Upper lobe of left lung (tissue), 6 donors: ENCODE measurements at places on chromosomes 5 and 9. TPM values are rescaled to one million over a fixed set of nuclear protein-coding genes. Genes with fewer than 3 reads are reported as not detected.

GRCh38 chr9:94681508-94681907, 42.2 kb upstream of the FBP1 start:
- H3K27ac ChIP-seq = no peak overlapping the region
- DNase-seq = peak; percentile 77
- no peaks in the 10 kb centered on the region for H3K27me3 ChIP-seq
- H3K36me3 ChIP-seq = no peaks in the 10 kb centered on the region
- H3K4me3 ChIP-seq = no peak overlapping the region

The TAS2R1 gene
- not detected for total RNA-seq

- peaks cover 18% of the 10 kb centered on the region for H3K4me1 ChIP-seq
- peak; percentile 56 for DNase-seq
- no peak overlapping the region for H3K27ac ChIP-seq
Measured at GRCh38 chr9:33418090-33418489, 15.7 kb upstream of the AQP7 start.

The RFESD gene
- total RNA-seq = 1.6 TPM

- H3K36me3 ChIP-seq = no peaks in the 10 kb centered on the region
- no peak for DNase-seq
- H3K27me3 ChIP-seq = no peaks in the 10 kb centered on the region
- no peaks in the 10 kb centered on the region for H3K4me1 ChIP-seq
- no peak overlapping the region for H3K4me3 ChIP-seq
- no peak overlapping the region for H3K27ac ChIP-seq
Measured at GRCh38 chr5:159734366-159734765, 181.9 kb upstream of the ADRA1B start.

GRCh38 chr9:128128836-128129590, 1.5 kb upstream of the PTGES2 start:
- peaks cover 39% of the 10 kb centered on the region for H3K4me1 ChIP-seq
- H3K27me3 ChIP-seq = no peaks in the 10 kb centered on the region
- peak; percentile 78 for DNase-seq
- H3K36me3 ChIP-seq = no peaks in the 10 kb centered on the region
- H3K4me3 ChIP-seq = peak overlapping the region; percentile 87

DNA sequence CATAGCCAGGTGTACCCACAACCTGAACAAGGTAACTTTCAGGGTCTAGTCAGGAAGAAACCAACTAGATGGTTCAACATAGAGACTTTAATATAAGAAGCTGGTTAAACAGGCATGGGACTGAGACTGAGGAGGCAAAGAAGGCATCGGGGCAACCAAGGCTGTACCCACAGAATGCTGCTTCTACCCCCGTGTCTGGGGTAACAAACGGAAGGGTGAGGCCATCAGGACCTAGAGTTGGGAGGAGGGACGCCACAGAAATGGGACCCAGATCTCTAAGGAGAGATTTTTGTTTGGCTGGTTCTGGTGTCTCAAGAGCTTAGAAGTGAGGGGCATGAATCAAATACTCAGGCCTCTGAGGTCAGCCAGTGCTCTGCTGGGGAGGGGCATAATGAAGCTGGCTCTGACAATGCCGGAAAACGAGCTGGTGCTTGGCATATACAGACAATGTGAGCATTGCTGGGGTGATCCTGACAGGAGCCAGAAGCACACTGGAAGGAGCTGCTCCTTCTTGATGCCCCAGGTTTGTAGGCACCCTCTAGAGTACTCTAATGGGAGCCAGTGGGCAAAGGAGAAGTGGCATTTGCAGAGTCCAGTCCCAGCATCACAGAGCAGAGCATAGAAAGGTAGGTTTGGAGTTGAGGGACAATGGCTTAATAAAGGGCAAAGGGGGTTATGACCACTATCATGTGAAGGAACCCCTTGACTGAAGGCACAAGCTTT, 3.7 kb downstream of the MLANA start:
- H3K4me1 ChIP-seq = no peaks in the 10 kb centered on the region
- H3K4me3 ChIP-seq = no peak overlapping the region
- no peak for DNase-seq
- no peaks in the 10 kb centered on the region for H3K27me3 ChIP-seq
- peaks cover 6% of the 10 kb centered on the region for H3K36me3 ChIP-seq
- H3K27ac ChIP-seq = no peak overlapping the region

The LRRC19 gene
- not detected for total RNA-seq

DNA sequence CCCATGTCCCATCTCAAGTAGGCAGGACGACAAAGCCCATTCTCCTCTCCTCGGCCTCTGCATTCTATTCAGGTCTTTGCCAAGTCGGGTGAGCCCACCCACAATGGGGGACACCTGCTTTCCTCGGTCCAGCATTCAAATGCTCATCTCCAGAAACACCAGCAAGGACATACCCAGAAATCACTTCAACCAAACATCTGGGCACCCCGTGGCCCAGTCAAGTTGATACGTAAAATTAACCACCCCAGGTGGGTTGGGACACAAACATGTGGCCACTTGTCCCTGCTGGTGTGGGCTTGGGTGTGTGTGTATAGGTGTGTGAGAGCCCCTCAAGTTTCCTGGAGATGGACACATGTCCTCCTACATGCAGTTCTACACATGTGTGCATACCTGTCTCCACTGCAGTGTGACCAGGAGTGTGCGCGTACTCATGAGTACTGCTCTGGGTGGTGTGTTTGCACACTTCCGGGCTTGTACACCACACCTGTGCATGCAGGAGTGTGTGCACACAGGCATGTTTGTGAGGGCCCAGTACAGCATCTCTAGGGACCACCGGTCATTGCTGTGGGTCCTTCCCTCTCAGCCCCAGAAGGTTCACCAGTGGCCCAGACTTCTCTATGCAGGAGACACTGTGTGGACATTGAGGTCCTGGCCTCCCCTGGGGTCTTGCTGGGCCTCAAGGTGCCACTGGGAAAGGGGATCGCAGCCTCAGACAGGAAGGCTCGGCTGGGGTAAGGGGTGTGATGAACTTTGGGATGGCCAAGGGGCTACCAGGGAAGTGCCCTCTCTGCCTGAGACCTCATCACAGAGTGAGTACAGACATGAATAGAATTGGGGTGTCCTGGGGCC, 35.4 kb upstream of the RXRA start:
- H3K27ac ChIP-seq = no peak overlapping the region
- H3K36me3 ChIP-seq = no peaks in the 10 kb centered on the region
- H3K27me3 ChIP-seq = no peaks in the 10 kb centered on the region
- H3K4me3 ChIP-seq = no peak overlapping the region
- H3K4me1 ChIP-seq = peaks cover 7% of the 10 kb centered on the region

GRCh38 chr5:78779771-78780616, 131.4 kb upstream of the LHFPL2 start:
- no peak overlapping the region for H3K4me3 ChIP-seq
- H3K27ac ChIP-seq = no peak overlapping the region
- no peaks in the 10 kb centered on the region for H3K4me1 ChIP-seq
- no peak for DNase-seq

The FOXD1 gene
- 0.79 TPM for total RNA-seq

- DNase-seq = no peak
- no peak overlapping the region for H3K4me3 ChIP-seq
- no peak overlapping the region for H3K27ac ChIP-seq
- H3K4me1 ChIP-seq = no peaks in the 10 kb centered on the region
Measured at GRCh38 chr9:118674942-118675341, 694.3 kb downstream of the BRINP1 start.

- no peak overlapping the region for H3K4me3 ChIP-seq
- no peak overlapping the region for H3K27ac ChIP-seq
- no peak for DNase-seq
- no peaks in the 10 kb centered on the region for H3K4me1 ChIP-seq
- H3K36me3 ChIP-seq = no peaks in the 10 kb centered on the region
Measured at GRCh38 chr5:60339691-60340201, 360.2 kb downstream of the DEPDC1B start.

DNA sequence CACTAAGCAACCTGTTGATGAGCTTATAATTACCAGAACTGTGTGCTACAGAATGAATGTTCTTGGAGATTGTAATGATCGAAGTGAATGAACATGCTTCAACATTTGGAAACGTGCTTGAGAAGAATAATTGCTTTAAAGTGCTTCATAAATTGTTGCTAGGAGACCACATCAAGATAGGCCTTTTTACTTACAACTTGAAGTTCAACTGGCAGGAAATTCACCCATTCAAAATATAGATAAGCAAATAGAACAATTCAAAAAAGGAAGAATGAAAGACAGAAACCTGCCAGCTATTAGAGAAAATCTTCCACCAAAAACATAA, 38.0 kb upstream of the SLC44A1 start:
- H3K4me1 ChIP-seq = peaks cover 9% of the 10 kb centered on the region
- no peak for DNase-seq
- no peaks in the 10 kb centered on the region for H3K36me3 ChIP-seq
- H3K27me3 ChIP-seq = no peaks in the 10 kb centered on the region
- H3K27ac ChIP-seq = peak overlapping the region; percentile 73
- no peak overlapping the region for H3K4me3 ChIP-seq

The C8G gene
- total RNA-seq = not detected

GRCh38 chr5:4627929-4628328, 512.2 kb upstream of the ADAMTS16 start:
- H3K4me1 ChIP-seq = no peaks in the 10 kb centered on the region
- no peak overlapping the region for H3K27ac ChIP-seq
- DNase-seq = no peak
- no peak overlapping the region for H3K4me3 ChIP-seq
